ENCODE measurements at places on chromosomes 3 and 15. TPM values are rescaled to one million over a fixed set of nuclear protein-coding genes. Genes with fewer than 3 reads are reported as not detected.

MASP1 gene
- total RNA-seq = 1.8 TPM

COL8A1 gene
- 84.6 TPM for total RNA-seq

ARGFX gene
- not detected for total RNA-seq

CCDC80 gene
- total RNA-seq = 114 TPM

CLSTN2 gene
- total RNA-seq = 0.15 TPM

SLC22A14 gene
- not detected for total RNA-seq

CELF6 gene
- not detected for total RNA-seq

PEX11A gene
- total RNA-seq = 4.9 TPM
